ENCODE measurements at places on chromosomes 6 and 20. TPM values are rescaled to one million over a fixed set of nuclear protein-coding genes. Genes with fewer than 3 reads are reported as not detected.

The RIMS4 gene
- total RNA-seq = 0.27 TPM

- no peak for DNase-seq
These were observed 648.4 kb downstream of the QKI start for GRCh38 chr6:164062872-164063271.

DNA sequence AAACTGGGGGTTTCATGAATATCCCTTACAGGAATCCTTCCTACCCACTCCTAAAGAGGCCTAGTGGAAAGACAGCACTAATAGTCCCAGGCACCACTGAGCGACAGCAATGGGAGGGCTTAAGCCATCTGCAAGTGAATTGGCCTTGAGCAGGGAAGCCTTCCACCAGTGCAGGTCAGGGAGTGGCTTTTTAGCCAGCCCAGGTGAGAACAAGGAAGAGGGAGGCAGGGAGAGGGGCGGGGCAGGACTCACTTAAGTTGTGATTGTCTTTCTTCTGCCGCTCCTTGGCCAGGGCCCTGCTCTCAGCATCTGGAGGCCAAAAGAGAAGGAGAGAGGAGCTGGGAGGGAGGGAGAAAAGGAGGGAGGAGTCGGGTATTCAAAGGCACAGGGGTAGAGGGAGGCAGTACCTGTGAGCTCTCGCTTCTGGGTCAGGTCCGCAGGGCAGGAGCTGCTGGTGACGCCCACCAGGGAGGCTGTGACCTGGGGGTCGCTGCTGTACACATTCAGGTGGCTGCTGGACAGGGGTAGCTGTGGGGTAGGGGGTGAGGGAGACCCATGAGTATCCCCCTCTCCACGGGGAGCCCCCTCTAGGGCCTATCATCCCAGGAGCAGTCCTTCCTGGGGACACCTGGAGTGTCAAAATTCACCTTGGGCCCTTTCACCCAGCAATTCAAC lies 47.8 kb downstream of the TFEB start:
- no peak for DNase-seq

DNA sequence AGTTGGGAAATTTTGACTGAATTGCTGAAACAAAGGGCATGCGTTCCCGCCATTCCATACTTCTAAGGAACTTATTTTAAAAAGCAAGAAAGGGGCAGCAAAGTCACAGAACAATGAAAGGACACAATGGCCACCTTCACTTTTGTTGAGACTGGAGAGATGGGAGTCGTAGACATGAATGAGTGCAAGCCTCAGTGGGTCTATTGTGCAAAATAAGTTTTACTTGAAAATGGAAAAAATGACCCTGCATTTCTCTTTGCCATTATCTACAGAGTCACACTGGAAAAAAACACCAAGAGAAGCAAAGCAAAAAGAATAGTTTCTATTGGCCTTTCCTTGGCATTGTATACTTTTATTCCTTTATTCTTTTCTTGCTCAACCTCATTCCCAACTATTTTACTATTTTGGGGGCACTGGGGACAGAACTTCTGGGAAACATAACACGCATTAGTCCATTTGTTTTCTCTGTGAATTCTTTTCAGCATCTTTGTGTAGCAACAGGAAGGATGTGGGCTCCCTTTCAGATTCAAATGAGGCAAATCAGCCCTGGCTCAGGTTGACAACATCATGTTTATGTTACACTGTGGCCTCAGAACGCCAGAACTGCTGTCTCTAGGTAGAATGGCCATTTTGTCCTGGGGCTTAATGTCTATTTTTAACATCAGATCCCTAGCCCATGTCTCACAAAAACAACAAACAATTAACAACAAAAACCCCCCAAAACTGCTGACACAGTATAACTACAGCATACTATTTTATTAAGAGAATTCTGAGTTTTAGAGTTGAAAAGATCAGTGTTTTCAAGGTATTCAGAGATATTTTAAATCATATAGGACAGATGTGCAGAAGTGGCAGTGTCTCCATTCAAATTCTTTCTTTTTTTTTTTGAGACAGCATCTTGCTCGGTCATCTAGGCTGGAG lies 122.2 kb downstream of the FYN start:
- no peak for DNase-seq
